ENCODE measurements at places on chromosomes 5 and 9.

GRCh38 chr5:93532370-93532769 lies 48.6 kb downstream of the NR2F1-AS1 start:
- no peaks in the 10 kb centered on the region for H3K4me1 ChIP-seq
- H3K27me3 ChIP-seq = peaks cover 5% of the 10 kb centered on the region
- H3K27ac ChIP-seq = no peak overlapping the region
- no peak for ATAC-seq

DNA sequence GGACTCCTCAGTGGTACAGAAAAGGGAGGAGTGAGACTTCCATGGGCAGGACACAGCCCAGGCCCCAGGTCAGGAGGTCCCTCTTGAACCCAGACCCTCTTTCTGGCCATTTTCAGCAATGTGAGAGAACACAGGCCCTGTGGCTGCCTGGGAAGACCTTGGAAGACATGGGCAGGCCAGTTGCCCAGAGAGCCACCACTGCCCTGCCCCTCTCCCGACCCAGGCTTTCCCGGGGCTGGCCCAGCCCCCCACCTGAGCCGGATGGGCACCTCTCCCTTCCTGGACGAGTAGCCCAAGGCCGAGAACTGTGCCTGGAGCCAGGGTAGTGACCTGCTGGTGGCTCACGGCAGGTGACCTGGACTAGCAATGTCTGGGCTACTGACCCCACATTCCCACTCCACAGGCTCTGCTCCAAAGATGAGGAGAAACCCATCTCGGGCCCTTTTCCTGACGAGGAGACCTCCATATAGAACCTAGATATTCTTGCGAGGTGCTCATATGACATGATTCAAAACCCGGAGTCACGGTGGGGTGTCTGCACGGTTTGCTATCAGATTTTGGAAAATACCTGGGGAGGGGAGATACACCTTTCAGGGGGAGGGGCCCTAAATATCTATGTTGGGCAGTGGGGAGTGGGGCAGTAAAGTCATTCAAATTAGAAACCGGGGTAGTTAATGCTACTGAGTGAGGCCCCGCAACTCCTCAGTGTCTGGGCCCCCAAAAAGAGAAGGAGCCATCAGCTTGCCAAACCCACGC lies 59.4 kb downstream of the ZNF354C start:
- no peak overlapping the region for H3K27ac ChIP-seq
- H3K4me1 ChIP-seq = no peaks in the 10 kb centered on the region
- no peak for ATAC-seq
- no peaks in the 10 kb centered on the region for H3K36me3 ChIP-seq
- no peak overlapping the region for H3K4me3 ChIP-seq

DNA sequence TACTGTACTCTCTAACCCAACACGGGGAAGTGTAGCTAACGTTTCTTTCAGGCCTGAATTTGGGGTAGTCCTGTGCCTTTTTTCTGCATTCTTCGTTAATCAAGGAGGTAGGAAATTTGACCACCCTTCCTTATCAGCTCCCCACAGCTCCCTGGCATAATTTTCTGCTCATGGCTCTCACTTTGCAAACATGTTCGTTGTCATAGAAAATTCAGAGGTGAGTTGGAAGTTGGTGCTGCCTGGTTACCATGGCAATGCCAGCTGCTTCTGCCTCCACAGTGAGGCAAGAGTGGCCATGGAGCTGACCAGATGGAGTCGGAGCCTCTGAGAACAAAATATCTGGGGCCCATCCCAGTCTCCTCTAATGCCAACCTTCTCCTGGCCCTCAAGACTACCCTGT lies 116.6 kb upstream of the BOD1 start:
- no peak for ATAC-seq
- H3K27me3 ChIP-seq = no peaks in the 10 kb centered on the region
- no peak overlapping the region for H3K4me3 ChIP-seq

- no peak overlapping the region for H3K4me3 ChIP-seq
- no peaks in the 10 kb centered on the region for H3K27me3 ChIP-seq
- ATAC-seq = no peak
Observed at GRCh38 chr5:157930710-157931109, 71.8 kb upstream of the CLINT1 start.

DNA sequence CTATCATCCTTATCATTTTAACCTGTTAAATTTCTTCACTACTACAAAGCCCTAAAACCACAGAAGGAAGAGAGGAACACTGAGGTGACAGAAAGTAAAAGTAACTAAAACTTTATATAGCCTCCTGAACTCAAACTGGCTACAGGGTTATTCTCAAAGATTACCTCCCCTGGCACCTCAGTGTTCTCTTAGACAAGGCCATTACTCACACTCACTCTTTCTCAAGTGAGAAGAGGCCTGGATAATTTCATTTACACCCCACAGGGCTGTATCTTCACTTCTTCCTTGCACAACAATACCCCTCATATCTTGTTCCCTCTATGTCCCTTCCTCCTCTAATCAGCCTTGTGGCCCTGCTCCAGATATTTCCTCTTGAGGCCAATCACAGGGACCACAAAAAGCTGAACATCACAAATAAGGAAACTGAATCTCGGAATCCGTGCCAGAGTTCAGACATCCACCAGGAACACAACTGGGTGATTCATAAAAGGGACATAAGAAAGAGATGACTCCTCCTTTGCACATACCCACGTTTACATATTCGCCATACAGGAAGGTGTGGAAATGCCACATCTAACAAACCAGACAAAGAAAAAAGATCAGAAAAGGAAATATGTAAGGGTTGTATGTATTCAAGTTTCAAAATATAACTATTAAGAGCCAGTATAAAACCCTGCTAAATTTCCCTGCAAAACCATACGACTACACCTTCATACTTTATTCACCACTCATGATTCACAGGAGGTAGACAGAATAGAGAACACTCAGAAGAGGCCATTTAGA lies 1.7 kb upstream of the KLHL3 start:
- H3K36me3 ChIP-seq = no peaks in the 10 kb centered on the region
- no peak overlapping the region for H3K27ac ChIP-seq
- ATAC-seq = peak; percentile 84
- H3K4me1 ChIP-seq = peaks cover 9% of the 10 kb centered on the region

DNA sequence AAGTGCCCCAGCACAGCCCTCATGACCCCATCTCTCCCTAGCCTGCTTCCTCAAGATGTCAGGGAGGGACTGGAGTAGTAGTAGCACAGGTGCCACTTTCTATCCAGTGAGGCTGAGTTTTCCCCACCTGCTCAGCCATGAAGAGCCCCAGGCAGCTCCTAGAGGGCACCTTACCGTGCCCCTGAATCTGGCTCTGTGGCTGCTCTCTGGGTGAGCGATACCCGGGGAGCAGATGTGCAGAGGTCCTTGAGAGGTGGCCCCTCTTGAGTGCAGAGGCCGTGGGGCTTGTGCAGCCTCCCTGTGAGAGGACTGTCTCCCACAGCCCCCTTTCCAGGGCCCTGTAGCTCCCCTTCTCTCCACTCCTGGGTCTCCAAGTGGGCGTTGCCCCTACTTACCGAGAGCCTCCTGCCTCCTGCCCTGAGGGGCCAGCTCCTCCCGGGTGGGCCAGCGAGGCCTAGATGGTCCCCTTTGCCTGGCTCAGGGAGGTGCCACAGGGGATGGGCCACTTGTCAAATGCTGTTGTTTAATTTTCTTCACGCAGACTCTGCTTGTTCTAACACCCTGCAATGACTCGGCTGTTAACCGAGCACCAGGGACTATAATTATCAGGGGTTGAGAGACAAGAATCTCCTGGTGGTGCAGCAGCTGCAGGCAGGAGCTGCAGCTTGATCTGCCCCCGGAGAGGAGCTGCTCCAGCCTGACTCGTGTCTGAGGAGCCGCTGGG lies 29.6 kb upstream of the PITX1 start:
- no peak overlapping the region for H3K27ac ChIP-seq
- no peak for ATAC-seq
- H3K4me3 ChIP-seq = no peak overlapping the region
- H3K4me1 ChIP-seq = no peaks in the 10 kb centered on the region
- peaks cover 13% of the 10 kb centered on the region for H3K27me3 ChIP-seq

- peak overlapping the region; percentile 69 for H3K4me3 ChIP-seq
- H3K27ac ChIP-seq = peak overlapping the region; percentile 94
- peak; percentile 16 for ATAC-seq
- peaks cover 16% of the 10 kb centered on the region for H3K4me1 ChIP-seq
- H3K36me3 ChIP-seq = no peaks in the 10 kb centered on the region
- no peaks in the 10 kb centered on the region for H3K27me3 ChIP-seq
Observed at GRCh38 chr9:91178281-91179236, 183.2 kb downstream of the AUH start.

- no peaks in the 10 kb centered on the region for H3K27me3 ChIP-seq
- H3K36me3 ChIP-seq = peaks cover 5% of the 10 kb centered on the region
- H3K4me1 ChIP-seq = peaks cover 22% of the 10 kb centered on the region
- no peak overlapping the region for H3K4me3 ChIP-seq
- no peak overlapping the region for H3K27ac ChIP-seq
- ATAC-seq = no peak
Observed at GRCh38 chr9:132946631-132947295, 2.3 kb upstream of the TSC1 start.

GRCh38 chr9:111035543-111036428 lies 2.5 kb downstream of the LPAR1 start:
- H3K27ac ChIP-seq = no peak overlapping the region
- peaks cover 42% of the 10 kb centered on the region for H3K27me3 ChIP-seq
- peaks cover 5% of the 10 kb centered on the region for H3K4me1 ChIP-seq
- no peak overlapping the region for H3K4me3 ChIP-seq
- H3K36me3 ChIP-seq = no peaks in the 10 kb centered on the region

GRCh38 chr9:120110520-120110919 lies 469.4 kb downstream of the CDK5RAP2 start:
- no peak overlapping the region for H3K4me3 ChIP-seq
- H3K27me3 ChIP-seq = peaks cover 3% of the 10 kb centered on the region
- no peaks in the 10 kb centered on the region for H3K4me1 ChIP-seq
- no peak for ATAC-seq
- no peak overlapping the region for H3K27ac ChIP-seq

- H3K4me1 ChIP-seq = peaks cover 25% of the 10 kb centered on the region
- H3K4me3 ChIP-seq = no peak overlapping the region
- no peaks in the 10 kb centered on the region for H3K36me3 ChIP-seq
- H3K27ac ChIP-seq = no peak overlapping the region
- ATAC-seq = no peak
Observed at GRCh38 chr5:14917719-14918118, 46.1 kb upstream of the ANKH start.

GRCh38 chr5:179786861-179787260 lies 6.9 kb upstream of the LTC4S start:
- H3K27ac ChIP-seq = no peak overlapping the region
- no peak for ATAC-seq
- no peaks in the 10 kb centered on the region for H3K36me3 ChIP-seq
- no peaks in the 10 kb centered on the region for H3K27me3 ChIP-seq
- no peaks in the 10 kb centered on the region for H3K4me1 ChIP-seq

- no peaks in the 10 kb centered on the region for H3K36me3 ChIP-seq
- H3K4me1 ChIP-seq = no peaks in the 10 kb centered on the region
- peaks cover 8% of the 10 kb centered on the region for H3K27me3 ChIP-seq
- no peak for ATAC-seq
- no peak overlapping the region for H3K27ac ChIP-seq
Observed at GRCh38 chr5:98110791-98111190, 662.7 kb upstream of the RGMB start.

DNA sequence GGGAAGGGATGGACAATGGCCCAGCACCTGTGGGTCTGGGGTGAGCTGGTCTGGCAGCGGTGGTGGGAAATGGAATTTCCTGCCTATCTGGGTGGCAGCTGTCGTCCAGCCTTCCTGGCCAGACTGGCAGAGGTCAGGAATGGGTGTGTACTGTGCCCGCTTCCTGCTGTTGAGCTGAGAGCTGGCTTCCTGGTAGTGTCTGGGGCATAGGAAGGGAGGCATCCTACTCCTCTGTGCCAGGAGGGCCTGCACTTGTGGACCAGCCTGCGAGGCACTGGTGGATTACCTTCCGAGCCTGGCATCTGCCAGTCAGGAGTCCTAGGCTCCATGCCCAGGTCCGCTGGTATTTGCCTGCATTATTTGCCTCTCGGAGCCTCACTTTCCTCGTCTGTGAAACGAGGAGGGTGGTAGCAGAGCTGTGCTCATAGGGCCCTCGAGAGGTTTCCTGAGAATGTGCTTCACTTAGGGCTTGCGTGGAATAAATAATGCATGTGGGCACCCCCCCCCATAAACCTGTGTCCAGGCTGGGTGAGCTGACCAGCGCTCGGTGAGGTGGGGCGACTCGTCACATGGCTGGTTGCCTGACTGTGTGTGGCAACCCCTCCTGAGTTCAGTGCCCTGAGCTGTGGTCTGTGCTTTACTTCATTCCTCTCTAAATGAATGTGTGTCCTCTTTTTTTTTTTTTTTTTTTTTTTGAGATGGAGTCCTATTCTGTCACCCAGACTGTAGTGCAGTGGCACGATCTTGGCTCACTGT lies 47.7 kb downstream of the HMCN2 start:
- H3K4me1 ChIP-seq = no peaks in the 10 kb centered on the region
- peaks cover 14% of the 10 kb centered on the region for H3K27me3 ChIP-seq
- no peaks in the 10 kb centered on the region for H3K36me3 ChIP-seq
- H3K27ac ChIP-seq = no peak overlapping the region

- ATAC-seq = no peak
- no peak overlapping the region for H3K27ac ChIP-seq
- H3K4me1 ChIP-seq = no peaks in the 10 kb centered on the region
- H3K4me3 ChIP-seq = no peak overlapping the region
- H3K27me3 ChIP-seq = no peaks in the 10 kb centered on the region
Observed at GRCh38 chr9:116497095-116497890, 189.8 kb upstream of the TRIM32 start.

DNA sequence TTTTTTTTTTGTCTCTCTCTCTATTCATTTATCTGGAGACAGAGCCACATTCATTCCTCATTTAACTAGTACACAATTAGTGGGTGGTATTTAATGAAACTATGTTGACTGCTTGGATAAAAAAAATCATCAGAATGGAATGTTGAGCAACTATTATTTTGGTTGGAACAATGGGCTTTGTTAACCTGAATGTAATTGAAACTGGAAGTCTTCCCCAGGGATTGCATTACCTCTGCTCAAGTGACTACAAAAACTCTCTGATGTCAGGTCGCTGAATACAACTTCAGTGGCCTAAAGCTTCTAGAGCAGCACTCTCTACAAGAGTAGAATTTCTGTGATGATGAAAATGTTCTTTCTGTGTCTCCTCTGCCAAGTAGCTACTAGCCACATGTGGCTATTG lies 295.8 kb downstream of the DEPDC1B start:
- H3K27ac ChIP-seq = no peak overlapping the region
- no peaks in the 10 kb centered on the region for H3K36me3 ChIP-seq
- no peaks in the 10 kb centered on the region for H3K4me1 ChIP-seq
- H3K27me3 ChIP-seq = no peaks in the 10 kb centered on the region

GRCh38 chr5:108295578-108296368 lies 86.1 kb downstream of the FBXL17 start:
- H3K27ac ChIP-seq = no peak overlapping the region
- no peaks in the 10 kb centered on the region for H3K27me3 ChIP-seq
- no peak for ATAC-seq
- H3K4me3 ChIP-seq = no peak overlapping the region
- H3K4me1 ChIP-seq = peaks cover 6% of the 10 kb centered on the region
